Fibroblast of skin of abdomen (primary cell): ENCODE measurements at places on chromosomes 3 and 15.

GRCh38 chr3:10508619-10509260 lies 3.4 kb upstream of the ATP2B2 start:
- no peak for DNase-seq

GRCh38 chr3:97952280-97952679 lies 20.0 kb downstream of the RIOX2 start:
- no peak for DNase-seq

- no peak for DNase-seq
Measured at GRCh38 chr3:162183440-162183839, 686.8 kb downstream of the OTOL1 start.

GRCh38 chr15:91853948-91854638 lies 585 bp downstream of the SLCO3A1 start:
- no peak for DNase-seq

- DNase-seq = peak; percentile 49
Measured at GRCh38 chr3:94173673-94174434, 111.0 kb downstream of the NSUN3 start.
